ENCODE measurements at places on chromosomes 7 and 10.

DNA sequence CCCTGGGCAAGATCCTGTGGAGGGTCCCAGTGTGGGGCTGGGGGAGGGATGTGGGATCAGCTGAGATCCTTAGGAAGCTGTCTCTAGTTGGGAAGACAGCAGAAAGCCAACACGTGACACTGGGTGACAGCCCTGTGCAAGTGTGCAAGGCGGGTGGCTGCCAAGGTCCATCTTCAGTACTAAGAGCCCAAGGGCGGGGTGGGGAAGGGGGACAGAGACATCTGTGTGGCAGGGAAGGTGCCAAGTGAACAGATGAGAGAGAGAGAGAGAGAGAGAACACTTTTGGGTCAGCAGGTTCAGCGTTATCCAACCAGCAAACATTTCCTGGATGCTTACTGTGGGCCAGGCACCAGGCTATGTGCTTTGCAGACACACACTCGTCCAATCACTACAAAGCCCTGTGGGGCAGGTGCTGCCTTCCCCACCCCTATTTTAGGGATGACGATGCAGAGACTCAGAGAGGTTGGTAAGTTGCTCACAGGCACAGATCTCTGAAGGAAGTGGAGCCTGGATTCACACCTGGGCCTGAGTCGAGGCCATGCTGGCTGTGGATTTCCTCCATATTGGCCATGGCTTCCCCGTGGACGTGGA is 135.7 kb downstream of the GRK5 start:
- no peak for DNase-seq

DNA sequence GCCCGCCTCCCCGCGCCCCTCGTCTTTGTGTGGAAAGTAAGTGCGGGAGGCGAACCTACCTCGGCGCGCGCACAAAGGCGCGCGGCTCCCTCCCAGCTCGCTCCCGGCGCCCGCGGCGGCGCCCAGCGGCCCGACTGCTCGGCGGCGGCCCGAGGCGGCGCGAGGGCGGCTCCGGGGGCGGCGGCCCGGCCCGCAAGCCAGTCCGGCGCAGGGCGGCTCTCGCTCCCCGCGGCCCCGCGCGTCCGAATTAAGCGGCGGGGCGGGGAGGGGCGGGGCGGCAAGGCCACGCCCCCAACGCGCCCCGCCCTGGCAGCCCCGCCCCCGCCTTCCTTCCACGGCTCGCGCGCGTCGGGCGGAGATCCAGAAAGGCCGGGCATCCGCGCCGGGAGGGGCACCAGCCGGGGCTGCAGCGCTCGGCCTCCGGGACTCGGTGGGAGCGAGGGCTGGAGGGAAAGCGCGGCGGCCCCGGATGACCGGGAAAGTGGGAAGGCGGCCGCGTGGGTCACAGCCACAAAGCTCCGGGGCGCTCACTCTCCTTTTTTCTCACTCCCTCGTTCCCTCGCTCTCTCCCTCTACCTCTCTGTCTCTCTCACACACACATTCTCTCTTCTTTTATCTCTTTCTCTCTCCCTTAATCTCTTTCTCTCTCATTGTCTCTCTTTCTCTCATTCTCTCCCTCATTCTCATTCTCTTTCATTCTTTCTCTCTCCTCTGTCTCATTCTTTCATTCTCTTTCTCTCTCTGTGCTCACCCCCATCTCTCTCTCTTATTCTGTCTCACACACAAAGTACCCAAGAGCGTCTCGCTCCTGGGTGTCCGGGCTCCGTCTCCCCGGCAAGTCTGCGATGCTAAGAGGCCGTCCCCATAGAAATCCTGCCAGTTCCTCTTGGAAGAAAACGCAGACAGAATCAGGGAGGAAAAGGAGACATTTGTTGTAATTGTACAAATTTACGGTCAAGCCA is 170.2 kb downstream of the FAM107B start:
- peak; percentile 68 for DNase-seq

DNA sequence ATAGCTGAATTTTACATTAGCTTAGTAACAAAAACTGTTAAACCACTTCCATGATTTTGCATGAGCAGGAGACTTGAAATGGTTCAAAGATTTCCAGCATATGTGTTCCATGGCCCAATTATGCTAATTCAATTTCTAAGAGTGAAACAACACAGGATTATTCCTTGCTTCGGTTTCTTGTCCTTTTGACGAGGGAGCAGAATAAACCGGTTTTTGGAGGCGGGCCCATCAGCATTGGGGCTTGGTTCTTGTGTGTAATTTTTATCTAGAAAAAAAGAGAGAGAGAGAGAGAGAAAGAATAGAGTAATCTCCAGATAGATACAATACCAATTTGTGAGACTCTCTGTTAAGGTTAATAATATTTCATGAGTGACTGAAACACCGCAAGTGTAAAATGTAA is 159.5 kb upstream of the ETV1 start:
- no peak for DNase-seq

GRCh38 chr7:32357535-32358277 is 132.5 kb downstream of the LSM5 start:
- no peak for DNase-seq

GRCh38 chr7:152643979-152644559 is 31.9 kb downstream of the XRCC2 start:
- no peak for DNase-seq

DNA sequence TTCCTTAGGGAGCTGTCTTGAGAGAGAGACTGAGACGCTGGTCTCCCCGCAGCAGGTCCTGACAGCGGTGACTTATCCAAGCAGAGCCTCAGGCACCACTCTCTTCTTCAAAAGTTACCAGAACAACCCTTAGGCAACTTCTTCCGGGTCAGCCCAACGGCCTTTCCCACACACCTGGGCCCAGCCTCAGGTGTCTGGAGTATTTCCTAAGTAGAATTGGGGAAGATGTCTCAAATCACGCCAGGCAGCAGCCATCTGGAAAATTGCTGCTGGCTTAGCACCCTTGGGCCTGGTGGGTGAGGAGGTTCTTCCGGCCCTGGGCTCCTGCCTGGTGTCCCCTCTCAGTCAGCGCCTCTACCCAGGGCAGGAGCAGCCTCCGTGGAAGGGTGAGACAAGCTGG is 80.4 kb upstream of the ANLN start:
- DNase-seq, result no peak

DNA sequence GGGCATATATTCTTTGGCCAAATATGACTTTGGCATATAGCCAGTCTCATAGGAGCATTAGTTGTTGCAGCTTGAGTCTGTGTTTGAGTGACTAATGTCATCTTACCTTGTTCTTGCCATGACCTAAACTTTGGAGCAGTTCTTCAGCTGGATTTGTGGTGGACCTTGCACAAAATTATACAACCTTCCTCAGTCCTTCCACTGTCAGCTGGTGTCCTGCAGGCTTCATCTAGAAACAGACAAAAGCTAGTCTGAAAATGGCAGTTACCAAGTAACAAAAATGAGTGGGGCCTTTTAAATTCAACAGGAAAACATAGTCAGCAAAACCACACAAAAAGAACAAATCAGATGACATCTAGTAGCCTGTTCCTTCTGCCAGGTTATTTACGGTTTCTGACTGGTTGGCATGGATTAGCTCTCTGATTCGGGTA is 59.5 kb upstream of the HECTD2 start:
- DNase-seq, result no peak

DNA sequence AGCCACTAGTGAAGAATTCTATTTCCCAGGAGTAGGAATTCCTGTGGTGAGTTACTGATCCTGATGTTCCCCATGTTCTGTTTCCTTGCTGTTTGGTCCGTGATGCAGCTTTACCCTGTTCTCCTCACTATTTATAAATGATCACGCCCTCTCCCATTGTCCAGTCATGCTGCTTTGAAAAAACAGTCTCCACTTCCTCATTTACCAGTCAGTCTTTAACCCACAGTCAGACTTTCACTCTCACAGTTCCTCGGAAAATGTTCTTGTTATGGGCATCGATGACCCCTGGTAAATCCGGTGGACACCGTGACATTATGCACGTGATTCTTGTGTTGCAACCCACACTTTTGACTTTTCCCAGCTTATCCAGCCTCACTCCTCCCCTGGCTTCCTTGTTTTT is 14.4 kb downstream of the SCIN start:
- DNase-seq, result no peak

DNA sequence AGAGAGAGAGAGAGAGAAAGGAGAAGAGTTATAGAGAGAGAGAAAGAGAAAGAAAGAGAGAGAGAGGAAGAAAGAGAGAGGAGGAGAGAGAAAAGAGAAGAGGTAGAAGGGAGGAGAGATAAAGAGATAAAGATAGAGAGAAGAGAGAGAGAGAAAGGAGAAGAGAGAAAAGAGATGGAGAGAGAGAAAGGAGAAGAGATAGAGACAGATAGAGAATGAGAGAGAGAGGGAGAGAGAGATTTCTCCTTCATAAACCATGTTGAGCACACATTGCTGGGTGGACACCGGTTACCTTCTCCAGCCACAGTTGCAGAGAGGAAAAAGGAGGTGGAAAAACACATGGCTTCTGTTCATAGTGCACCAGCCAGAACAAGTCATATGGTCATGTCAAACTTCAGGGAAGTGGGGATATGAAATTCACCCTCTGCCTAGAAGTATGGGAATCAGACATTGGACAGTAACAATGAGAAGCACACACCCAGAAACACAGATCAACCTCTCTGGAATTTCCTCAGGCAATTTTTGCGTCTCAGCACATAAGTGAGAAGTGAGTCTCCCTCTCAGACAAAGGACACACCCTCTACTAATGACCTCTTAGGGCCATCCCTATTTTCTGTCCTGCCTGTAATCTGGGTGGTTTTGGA is 172.5 kb upstream of the SVIL start:
- no peak for DNase-seq

DNA sequence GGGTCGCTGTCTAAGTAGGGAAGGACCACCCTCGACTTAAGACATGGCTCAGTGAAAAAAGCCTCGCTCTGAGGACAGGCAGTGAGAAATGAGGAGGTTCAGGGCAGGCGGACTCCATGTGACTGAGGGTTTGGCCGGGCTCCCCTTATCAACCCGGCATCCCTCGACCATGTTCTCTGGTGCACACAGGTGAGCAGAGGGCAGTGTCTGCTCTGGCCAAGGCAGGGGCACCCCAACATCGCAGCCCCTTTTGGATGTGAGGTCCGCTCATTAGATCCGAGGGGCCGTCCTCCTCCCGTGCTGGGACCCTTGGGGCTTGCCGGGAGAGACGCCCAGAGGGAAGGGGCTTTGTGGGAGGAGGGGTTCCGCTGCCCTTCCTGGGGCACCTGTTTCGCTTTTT is 475.1 kb downstream of the DNAJB6 start:
- DNase-seq, result no peak

DNA sequence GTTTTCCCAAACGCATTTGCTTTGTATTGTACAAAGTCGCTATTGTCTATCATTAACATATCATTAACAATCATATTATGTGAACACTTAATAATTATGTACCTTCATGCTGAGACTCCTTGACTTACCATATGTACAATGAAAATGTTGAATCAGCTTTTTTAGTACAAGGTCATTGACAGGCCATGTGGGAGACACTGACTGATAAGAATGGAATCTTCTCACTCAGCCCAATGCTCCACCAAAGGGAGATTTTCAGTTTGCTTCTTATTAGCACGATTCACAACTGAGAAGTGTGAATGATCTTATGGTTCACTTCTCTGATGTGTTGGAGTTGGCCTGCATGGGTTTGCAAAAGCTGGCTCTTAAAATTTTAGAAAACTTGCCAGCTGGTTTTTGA is 253.5 kb upstream of the TEX47 start:
- DNase-seq, result no peak

DNA sequence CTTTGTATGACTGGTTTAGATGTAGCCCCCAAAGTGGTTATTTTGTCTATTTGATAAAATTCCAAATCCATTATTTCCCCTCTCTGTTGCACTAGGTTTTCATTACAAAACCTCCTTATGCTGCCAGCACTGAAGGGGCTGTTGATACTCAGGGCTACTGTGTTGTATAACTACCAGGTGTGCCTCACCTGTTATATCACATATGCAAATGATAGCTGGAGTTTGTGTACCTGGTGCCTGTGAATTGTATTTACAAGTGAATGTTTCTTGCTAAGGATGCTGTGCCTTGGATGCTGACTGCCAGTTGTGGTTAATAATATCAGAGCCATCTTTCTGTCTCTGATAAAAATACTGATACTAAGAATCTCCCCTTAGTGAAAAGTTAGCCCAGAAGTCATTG is 84.8 kb upstream of the CCDC6 start:
- DNase-seq, result no peak

GRCh38 chr10:92544296-92544695 is 29.6 kb downstream of the IDE start:
- no peak for DNase-seq

GRCh38 chr10:23370106-23370505 is 25.5 kb upstream of the C10orf67 start:
- DNase-seq, result no peak

GRCh38 chr10:4851846-4852245 is 25.8 kb downstream of the AKR1E2 start:
- no peak for DNase-seq

DNA sequence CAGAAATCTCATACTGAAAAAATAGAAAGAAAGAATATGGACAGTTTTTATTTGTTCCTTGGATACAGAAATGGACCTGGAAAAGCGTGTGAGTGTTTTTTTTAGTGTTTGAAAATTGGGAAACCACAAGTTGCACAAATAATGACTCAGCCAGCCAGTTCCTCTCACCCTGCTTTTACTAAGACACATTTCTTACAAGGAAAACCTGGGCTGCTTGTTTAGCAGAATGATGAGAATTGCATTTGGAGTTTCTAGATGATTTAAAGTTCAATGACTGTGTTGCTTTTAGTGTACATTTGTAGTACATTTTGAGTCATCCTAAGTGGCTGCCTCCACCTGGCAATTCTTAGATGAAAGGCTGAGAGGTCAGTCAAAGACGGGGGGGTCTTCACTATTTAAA is 218.7 kb downstream of the ABCA13 start:
- no peak for DNase-seq

DNA sequence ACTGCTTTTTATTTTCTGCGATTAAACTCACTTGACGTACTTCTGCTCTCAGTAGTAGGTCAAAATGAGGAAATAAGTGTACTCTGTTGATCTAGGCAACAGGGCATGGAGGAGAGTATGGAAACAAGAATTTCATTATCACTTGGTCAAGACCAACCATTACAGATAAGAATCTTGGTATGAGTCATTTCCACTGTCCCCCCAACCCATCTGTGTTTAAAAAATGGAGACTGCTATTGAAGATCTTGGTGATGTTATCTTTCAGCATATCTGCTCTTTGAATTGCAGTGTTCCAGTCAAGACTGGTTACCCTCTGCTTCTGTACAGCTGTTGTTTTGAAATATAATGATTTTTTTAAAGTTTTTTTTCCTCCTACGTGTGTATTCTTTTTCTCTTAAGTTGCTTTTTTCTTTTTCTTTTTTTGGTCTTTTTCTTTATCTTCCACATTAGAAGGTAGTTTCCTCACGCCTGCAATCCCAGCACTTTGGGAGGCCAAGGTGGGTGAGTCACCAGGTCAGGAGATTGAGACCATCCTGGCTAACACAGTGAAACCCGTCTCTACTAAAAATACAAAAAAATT is 11.7 kb downstream of the STAM start:
- no peak for DNase-seq

Measured in activated CD4-positive, alpha-beta T cell treated with anti-CD3 and anti-CD28 coated beads, Interleukin-2, amount 50 U/mL, for 48 hours (primary cell).